ENCODE measurements at places on chromosomes 1 and 21. TPM values are rescaled to one million over a fixed set of nuclear protein-coding genes. Genes with fewer than 3 reads are reported as not detected.

Gene LYPD8
- not detected for polyA plus RNA-seq

Gene ACTA1
- not detected for polyA plus RNA-seq

Gene CD1C
- polyA plus RNA-seq = not detected

Gene CFAP107
- not detected for polyA plus RNA-seq

Gene RGS13
- not detected for polyA plus RNA-seq

Gene ERG
- polyA plus RNA-seq = 1.2 TPM

Gene OPTC
- not detected for polyA plus RNA-seq

Gene PRDM2
- polyA plus RNA-seq = 15.1 TPM

Gene NUP210L
- not detected for polyA plus RNA-seq

- H3K27ac ChIP-seq = no peak overlapping the region
- no peaks in the 10 kb centered on the region for H3K27me3 ChIP-seq
- H3K4me3 ChIP-seq = no peak overlapping the region
- DNase-seq = no peak
- no peaks in the 10 kb centered on the region for H3K4me1 ChIP-seq
These were observed 26.3 kb upstream of the PALMD start for GRCh38 chr1:99619583-99619982.

DNA sequence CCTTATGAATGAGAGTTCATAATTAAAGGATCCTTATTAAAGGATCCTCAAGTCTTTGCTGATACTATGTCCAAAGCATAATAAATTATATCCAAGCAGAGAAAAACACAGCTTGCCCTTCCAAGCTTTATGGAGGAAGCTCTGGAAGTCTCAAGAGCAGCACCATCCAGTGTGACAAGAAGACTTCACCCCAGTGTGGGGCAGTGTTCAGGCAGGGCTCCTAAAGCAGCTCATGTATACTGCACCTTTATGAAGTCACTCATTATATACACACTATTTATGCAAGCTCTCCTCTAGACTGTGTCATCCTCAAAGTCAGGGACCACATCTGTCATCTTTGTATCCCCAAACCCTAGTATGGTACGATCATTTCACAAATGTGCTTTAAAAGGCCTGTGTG lies 11.9 kb upstream of the CCN1 start:
- H3K36me3 ChIP-seq = peaks cover 20% of the 10 kb centered on the region
- peaks cover 78% of the 10 kb centered on the region for H3K4me1 ChIP-seq
- peak; percentile 39 for DNase-seq
- H3K27me3 ChIP-seq = no peaks in the 10 kb centered on the region
- H3K27ac ChIP-seq = peak overlapping the region; percentile 70

GRCh38 chr1:205258719-205259118 lies 31.0 kb downstream of the TMCC2 start:
- no peaks in the 10 kb centered on the region for H3K27me3 ChIP-seq
- peaks cover 21% of the 10 kb centered on the region for H3K4me1 ChIP-seq
- no peaks in the 10 kb centered on the region for H3K36me3 ChIP-seq
- no peak overlapping the region for H3K27ac ChIP-seq
- H3K4me3 ChIP-seq = no peak overlapping the region

- peaks cover 42% of the 10 kb centered on the region for H3K4me1 ChIP-seq
- H3K27me3 ChIP-seq = no peaks in the 10 kb centered on the region
- DNase-seq = peak; percentile 78
- H3K4me3 ChIP-seq = no peak overlapping the region
- peak overlapping the region; percentile 61 for H3K27ac ChIP-seq
These were observed 14.0 kb upstream of the PODN start for GRCh38 chr1:53047737-53048736.

GRCh38 chr1:24725209-24725651 lies 20.0 kb upstream of the CLIC4 start:
- peak overlapping the region; percentile 40 for H3K27ac ChIP-seq
- H3K27me3 ChIP-seq = no peaks in the 10 kb centered on the region
- peak; percentile 43 for DNase-seq

GRCh38 chr1:35590476-35591040 lies 17.4 kb downstream of the TFAP2E start:
- H3K4me3 ChIP-seq = no peak overlapping the region
- DNase-seq = no peak
- no peak overlapping the region for H3K27ac ChIP-seq
- no peaks in the 10 kb centered on the region for H3K27me3 ChIP-seq

DNA sequence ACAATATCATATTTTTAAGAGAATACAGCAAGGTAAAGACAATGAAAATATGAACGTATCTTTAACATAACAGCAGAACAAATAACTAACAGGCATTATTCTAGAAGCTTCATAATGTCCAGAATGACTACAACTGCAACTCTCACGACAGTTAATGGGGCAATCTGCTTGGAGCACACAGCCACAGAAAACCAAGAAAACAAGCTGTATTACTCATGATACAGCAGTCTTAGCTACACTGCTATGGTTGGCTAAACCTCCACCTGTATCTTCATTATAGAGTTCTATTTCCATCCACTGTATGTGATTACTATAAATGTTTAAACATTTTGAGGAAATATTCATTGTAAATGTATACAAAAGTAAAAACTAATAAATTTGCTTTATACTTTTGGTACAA lies 139.9 kb downstream of the DPYD start:
- 0 out of 2 replicates have a peak, but pooled peaks cover 3% of the 10 kb centered on the region for H3K4me1 ChIP-seq
- no peaks in the 10 kb centered on the region for H3K27me3 ChIP-seq
- peaks cover 23% of the 10 kb centered on the region for H3K36me3 ChIP-seq
- H3K4me3 ChIP-seq = no peak overlapping the region
- no peak overlapping the region for H3K27ac ChIP-seq

- peaks cover 19% of the 10 kb centered on the region for H3K27me3 ChIP-seq
- no peaks in the 10 kb centered on the region for H3K36me3 ChIP-seq
- H3K4me3 ChIP-seq = no peak overlapping the region
- DNase-seq = no peak
- no peak overlapping the region for H3K27ac ChIP-seq
These were observed 65.2 kb downstream of the CD247 start for GRCh38 chr1:167453123-167453522.

- peak; percentile 23 for DNase-seq
- H3K4me1 ChIP-seq = no peaks in the 10 kb centered on the region
- no peaks in the 10 kb centered on the region for H3K27me3 ChIP-seq
- no peak overlapping the region for H3K4me3 ChIP-seq
- no peak overlapping the region for H3K27ac ChIP-seq
These were observed 39.8 kb upstream of the TNR start for GRCh38 chr1:175783126-175783722.

- H3K36me3 ChIP-seq = no peaks in the 10 kb centered on the region
- H3K27me3 ChIP-seq = no peaks in the 10 kb centered on the region
- DNase-seq = no peak
- no peaks in the 10 kb centered on the region for H3K4me1 ChIP-seq
- H3K4me3 ChIP-seq = no peak overlapping the region
- no peak overlapping the region for H3K27ac ChIP-seq
These were observed 127.7 kb upstream of the COL6A1 start for GRCh38 chr21:45853703-45854342.

DNA sequence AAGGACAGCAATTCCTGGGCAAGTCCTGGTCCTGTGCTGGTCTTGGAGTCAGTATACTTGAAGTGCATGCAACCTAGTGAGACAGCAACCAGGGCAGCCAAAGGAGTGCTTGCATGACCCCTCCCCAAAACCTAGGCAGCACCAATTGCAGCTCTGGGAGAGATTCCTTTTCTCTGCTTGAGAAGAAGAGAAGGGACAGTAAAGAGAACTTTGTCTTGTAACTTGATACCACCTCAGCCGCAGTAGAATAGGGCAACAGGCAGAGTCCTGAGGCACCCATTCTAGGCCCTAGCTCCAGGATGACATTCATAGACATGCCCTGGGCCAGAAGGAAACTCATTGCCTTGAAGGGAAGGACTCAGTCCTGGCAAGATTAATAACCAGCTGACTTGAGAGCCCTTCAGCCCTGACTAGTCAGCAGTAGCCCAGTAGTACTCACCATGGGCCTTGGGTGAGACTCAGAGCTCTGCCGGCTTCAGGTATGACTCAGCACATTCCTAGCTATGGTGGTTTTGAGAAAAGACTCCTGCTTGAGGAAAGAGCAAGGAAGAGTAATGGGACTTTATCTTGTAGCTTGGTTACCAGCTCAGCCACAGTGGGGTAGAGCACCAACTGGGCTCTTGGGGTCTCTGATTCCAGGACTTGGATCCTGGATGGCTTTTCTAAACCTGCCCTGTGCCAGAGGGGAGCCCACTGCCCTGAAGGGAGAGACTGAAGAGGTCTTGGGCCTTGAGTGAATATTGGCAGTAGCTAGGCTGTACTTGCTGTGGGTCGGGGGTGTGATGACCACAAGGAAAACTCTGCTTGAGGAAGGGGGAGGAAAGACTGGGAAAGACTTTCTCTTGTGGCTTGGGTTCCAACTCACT lies 51.7 kb upstream of the ACADM start:
- DNase-seq = peak; percentile 90
- peaks cover 9% of the 10 kb centered on the region for H3K4me1 ChIP-seq
- H3K27me3 ChIP-seq = no peaks in the 10 kb centered on the region
- H3K27ac ChIP-seq = peak overlapping the region; percentile 35
- H3K4me3 ChIP-seq = no peak overlapping the region

- H3K36me3 ChIP-seq = no peaks in the 10 kb centered on the region
- no peak overlapping the region for H3K4me3 ChIP-seq
- peaks cover 42% of the 10 kb centered on the region for H3K4me1 ChIP-seq
- H3K27me3 ChIP-seq = no peaks in the 10 kb centered on the region
- DNase-seq = no peak
These were observed 40.7 kb downstream of the AHDC1 start for GRCh38 chr1:27563341-27563590.

DNA sequence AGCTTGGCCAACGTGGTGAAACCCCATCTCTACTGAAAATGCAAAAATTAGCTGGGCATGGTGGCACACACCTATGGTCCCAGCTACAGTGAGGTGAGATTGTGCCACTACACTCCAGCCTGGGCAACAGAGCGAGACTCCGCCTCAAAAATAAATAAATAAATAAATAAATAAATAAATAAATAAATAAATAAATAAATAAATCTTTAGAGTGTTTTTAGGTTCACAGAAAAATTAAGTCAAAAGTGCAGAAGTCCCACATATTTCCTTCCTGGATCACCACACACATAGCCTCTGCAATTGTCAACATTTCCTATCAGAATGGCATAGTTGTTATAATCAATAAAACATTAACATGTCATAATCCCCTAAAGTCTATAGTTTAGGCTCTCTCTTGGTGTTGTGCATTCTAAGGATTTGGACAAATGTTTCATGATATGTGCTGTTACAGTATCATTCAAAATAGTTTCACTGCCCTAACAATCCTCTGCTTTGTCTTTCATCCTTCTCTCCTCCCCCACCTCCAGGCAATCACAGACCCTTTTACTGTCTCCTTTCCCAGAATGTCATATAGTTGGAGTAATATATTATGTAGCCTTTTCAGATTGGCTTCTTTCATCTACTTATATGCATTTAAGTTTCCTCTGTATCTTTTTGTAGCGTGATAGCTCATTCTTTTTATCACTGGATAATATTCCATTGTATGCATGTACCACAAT lies 58.3 kb downstream of the LAMC1 start:
- no peak for DNase-seq
- H3K4me1 ChIP-seq = peaks cover 55% of the 10 kb centered on the region
- no peak overlapping the region for H3K27ac ChIP-seq
- H3K27me3 ChIP-seq = no peaks in the 10 kb centered on the region
- no peaks in the 10 kb centered on the region for H3K36me3 ChIP-seq
- H3K4me3 ChIP-seq = no peak overlapping the region

DNA sequence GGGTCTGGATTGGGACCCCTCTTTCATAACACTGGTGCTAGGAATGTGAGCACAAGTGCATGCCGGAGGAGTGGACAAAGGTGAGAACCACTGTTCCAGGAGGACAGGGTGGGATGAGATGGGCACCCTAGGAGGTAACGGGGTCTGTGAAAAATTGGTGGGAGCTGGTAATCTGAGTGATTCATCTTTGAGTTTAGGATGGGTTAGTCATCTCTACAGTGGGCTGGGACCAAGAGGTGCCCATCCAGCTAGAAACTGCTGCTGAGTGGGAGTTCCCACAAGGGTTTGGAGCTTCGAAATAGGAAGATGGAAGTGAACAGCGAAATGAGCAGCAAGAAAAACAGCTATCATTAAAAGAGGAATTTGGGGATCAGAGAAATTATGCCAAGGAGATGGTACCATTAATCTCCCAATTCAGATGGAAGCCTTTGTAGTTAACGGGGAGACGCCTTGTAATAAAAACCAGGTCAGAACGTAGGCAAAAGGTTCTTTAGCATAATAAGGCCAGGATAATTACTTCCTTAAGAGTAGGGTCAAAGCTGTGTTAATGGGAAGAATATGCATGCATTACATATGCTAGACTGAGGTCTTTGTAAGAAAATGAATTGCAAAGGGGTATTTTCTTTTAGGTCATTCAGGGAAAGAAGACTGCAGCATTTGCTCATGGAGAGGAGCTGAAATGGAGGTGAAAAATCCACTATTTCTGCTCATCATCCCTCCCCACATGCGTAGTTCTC lies 55.5 kb downstream of the OLFML3 start:
- no peaks in the 10 kb centered on the region for H3K27me3 ChIP-seq
- H3K4me3 ChIP-seq = no peak overlapping the region
- peak; percentile 28 for DNase-seq

DNA sequence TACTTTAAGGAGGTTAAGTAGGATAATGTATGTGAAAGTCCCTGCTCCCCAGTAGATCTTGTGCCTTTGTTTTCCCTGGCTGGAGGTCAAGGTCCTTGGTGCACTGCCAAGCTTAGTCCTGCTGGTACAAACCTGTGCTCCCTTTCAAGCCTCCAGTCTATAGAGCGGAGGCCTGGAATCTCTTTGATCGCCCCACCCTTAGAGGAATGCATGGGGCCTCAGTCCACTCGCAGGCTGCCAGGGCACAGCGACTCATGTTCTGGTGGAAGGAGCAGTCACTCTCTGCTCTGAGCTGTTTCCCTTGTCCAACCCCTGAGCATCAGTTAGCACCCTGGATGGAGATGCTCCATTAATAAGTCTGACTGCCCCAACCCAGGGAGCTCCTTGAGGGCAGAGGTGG lies 121.8 kb downstream of the HMGB4 start:
- no peaks in the 10 kb centered on the region for H3K36me3 ChIP-seq
- peaks cover 28% of the 10 kb centered on the region for H3K4me1 ChIP-seq
- H3K27ac ChIP-seq = peak overlapping the region; percentile 56
- H3K27me3 ChIP-seq = no peaks in the 10 kb centered on the region
- no peak overlapping the region for H3K4me3 ChIP-seq
- DNase-seq = peak; percentile 79

DNA sequence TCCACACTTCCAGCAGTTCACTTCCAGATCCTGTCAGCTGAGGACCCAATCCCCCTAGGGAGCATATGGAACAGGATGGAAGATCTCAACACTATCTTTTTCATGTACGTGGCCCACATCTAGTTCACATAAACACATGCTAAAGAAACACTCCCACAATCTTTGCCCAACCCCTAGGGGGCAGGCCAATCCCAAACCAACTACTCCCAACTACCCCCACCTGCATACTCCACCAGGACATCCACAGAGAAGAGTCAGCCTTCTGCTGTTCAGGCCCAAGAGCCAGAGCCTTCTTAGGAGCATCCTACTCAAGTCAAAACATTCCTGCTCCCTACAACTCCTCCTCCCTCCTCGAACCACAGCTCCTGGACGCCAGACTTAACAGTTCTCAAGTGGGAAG lies 5.6 kb upstream of the SLC5A9 start:
- H3K4me3 ChIP-seq = no peak overlapping the region
- H3K27ac ChIP-seq = no peak overlapping the region
- no peaks in the 10 kb centered on the region for H3K4me1 ChIP-seq
- H3K36me3 ChIP-seq = no peaks in the 10 kb centered on the region

Measured in GM23248 (cell line).